ENCODE measurements at places on chromosomes 5 and 9.

GRCh38 chr5:1402611-1403255 lies 42.5 kb downstream of the SLC6A3 start:
- DNase-seq: no peak

GRCh38 chr9:93619272-93619775 lies 42.9 kb downstream of the PHF2 start:
- no peak for DNase-seq

DNA sequence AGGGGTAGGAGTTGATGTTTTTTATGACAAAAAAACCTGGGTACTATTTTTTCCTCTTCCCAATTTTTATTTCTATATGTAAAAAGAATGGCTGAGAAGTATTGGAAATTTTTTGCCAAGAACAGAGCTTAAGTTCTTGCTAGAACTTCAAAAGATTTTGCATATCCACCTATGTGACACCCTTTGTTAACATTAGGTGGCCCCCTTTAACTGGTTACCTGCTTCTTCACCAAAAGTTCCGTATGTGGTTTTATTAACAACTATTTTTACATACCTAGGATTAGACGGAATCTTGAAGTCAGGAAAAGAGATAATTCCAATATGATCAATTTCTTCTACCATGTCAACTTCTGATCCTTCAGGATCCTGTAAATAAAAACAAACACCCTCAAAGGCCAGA lies 15.5 kb downstream of the C5 start:
- no peak for DNase-seq

DNA sequence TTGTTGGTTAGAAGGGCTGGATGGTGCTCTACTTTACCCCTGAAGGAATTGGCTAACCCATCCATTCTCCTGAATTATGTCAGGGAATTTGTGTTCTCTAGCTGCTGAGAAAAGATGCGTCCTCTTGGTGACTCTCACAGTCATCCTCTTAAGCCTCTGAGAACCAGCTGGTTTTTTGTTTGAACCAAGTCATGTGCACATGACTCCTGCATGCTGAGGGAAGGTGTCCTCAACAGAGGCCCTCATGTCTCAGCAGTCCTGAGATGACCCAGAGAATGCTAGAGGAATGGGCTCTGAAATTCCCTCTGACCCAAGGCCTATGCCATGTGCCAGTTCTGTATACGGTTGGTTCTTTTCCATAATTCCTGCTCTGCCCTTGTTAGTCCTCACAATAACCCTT lies 10.4 kb upstream of the C5orf63 start:
- no peak for DNase-seq

GRCh38 chr5:142874540-142874939 lies 104.4 kb downstream of the ARHGAP26 start:
- no peak for DNase-seq

- peak; percentile 96 for DNase-seq
Observed at GRCh38 chr5:33440482-33441240, at the start of gene TARS1. TSS of gene TARS1 (plus strand) at chr5:33440965. CDS start at chr5:33441087, 122 bp downstream.

GRCh38 chr9:108181441-108181840 lies 674.3 kb downstream of the ACTL7B start:
- DNase-seq: no peak

GRCh38 chr5:177294632-177295031 lies 8.9 kb downstream of the RAB24 start:
- DNase-seq: no peak

- DNase-seq: no peak
Observed at GRCh38 chr5:109693535-109694400, 4.0 kb downstream of the MAN2A1 start.

DNA sequence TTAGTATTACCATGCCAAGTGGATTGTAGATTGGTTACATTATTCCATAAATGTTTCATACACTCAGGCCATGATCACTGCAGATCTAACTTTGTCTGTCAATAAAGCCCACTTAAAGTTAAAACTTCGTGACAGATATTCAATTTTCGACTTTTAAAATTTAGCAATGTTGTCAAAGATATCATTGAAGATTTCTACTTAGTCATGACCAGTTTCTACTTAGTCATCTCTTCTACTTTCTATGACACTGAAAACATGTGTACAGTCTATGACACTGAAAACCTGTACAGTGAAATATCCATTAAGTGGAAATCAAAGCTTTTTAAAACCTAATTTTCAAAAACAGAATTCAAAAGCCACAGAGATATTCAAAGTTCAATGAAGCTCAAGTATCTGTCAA lies 258.2 kb downstream of the MCTP1 start:
- DNase-seq: no peak

DNA sequence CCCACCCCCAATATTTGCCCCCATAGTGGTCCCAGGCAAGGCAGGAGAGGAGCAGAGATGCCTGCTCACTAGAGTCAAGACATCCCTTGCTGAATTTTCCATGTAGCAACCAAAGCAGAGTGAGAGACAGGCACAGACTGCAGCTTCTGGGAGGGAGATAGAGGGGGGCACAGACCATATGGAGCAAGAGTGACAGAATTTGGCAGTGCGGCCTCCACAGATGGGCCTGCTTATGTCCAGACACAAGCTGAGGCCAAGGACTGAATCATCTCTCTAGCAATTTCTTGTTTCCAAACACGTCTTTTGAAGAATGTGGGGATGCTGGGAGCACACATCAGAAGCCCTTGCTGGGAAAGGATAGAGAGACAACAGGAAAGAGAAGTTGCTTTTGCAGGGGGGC lies 53.0 kb upstream of the ALDH1B1 start:
- no peak for DNase-seq

- DNase-seq: no peak
Observed at GRCh38 chr9:131743501-131743900, 3.6 kb upstream of the RAPGEF1 start.

DNA sequence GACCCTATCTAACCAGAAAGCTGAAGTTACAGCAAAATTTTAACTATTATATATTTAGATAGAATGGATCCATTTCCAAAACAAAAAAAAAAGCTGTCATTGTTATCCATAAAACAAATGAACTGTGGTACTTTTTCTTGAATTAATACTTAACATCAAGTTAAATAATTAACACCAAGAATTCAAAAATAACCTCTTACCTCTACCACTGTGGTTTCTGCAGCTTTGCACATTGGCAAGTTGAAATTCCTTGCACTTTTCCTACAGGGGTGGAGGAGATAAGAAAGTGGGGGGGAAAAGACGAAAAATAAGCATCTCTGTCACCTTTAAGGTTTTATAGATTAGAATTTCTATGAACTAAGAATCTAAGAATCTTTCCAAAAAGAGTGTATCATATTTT lies 30.0 kb downstream of the OXCT1 start:
- no peak for DNase-seq
